Pancreas (tissue), 10 donors: ENCODE measurements at places on chromosomes 16 and 17.

DNA sequence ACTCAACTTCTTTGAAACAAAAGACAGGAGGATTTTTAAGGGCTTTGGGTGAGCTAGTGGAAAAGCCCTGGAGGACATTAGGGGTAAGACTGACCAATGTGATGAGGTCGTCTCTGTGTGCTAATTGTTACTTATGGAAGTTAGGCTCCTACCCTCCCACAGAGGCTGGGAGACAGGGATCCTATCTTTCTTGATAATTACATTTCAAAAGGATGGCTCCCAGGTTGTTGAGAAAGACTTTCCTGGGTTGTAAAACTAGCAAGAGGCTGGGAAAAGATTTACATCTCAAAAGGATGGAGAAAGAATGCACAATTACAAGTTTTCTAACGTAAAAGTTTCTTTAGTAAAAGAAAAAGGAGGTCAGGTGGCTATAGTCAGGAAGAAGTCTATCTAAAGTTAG, 605.8 kb upstream of the GOT2 start:
- DNase-seq: no peak

DNA sequence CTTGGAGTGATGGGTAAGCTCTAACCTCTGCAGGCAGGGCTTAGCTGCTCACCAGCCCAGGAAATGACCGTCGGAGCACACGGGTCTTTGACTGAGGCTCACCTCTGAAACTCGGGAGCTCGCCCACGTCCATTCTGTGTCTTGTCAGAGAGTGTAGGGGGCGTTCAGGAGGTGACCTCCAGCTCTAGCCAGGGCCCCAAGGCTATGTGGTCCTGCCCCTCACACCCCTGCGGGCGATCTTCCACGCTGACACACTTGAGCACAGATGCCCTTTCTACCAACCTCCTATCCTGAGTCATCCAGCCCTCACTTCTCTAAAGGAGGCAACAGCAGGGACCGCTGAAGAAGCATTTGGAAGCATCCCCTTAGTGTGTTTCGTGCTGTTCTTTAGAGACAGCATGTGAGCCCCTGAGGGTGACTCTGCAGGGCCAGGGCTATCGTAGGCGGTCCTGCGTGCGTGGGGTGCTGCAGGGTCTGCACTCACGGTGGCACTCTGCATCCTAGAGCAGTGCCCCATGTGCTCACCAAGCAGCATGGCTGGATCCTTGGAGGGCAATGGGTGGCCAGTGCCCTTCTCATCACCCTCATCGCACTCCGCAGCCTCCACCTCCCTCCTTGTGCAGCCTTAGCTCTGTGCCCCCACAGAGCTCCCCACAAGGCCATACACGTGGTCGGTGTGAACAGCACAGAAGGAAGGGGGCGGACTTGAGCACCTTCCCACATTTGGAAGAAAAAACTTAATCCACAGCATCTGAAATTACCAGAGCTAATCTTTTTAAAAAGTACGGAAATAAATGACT, 33.8 kb downstream of the SLC47A1 start:
- no peak for DNase-seq

DNA sequence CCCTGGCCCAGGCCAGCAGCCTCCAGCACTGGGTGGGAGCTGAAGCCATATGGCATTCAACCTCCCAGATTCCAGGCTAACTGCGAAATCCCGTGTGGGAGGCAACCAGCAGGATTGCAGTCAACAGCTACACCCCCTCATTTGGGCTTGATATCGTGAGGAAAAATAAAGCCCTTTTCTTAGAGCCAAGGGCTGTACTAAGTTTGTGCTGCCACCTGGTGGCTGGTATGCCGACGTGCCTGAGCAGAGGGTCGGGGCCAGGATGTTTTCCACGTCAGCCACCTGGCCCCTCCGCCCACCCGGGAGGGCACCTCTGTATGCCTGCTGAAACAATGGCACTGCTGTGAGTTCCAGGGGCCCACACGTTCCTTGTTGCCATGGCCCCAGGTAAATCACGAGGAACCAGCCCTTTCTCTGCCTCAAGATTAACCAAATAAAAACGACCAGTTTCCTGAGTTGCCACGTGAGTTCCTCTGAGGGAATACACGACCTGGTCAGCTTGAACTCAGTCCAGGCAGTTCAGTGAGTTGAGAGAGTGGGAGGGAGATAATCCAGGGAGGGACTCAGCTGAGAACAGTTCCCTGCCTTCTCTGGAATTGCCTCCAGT, 9.0 kb downstream of the TMEM98 start:
- DNase-seq: peak; percentile 76

- DNase-seq: no peak
Measured at GRCh38 chr16:67445913-67446907, 15.3 kb downstream of the HSD11B2 start.

- DNase-seq: no peak
Measured at GRCh38 chr17:521183-521525, 168.5 kb upstream of the RPH3AL start.

GRCh38 chr16:52561910-52562741, 15.2 kb upstream of the TOX3 start:
- no peak for DNase-seq

DNA sequence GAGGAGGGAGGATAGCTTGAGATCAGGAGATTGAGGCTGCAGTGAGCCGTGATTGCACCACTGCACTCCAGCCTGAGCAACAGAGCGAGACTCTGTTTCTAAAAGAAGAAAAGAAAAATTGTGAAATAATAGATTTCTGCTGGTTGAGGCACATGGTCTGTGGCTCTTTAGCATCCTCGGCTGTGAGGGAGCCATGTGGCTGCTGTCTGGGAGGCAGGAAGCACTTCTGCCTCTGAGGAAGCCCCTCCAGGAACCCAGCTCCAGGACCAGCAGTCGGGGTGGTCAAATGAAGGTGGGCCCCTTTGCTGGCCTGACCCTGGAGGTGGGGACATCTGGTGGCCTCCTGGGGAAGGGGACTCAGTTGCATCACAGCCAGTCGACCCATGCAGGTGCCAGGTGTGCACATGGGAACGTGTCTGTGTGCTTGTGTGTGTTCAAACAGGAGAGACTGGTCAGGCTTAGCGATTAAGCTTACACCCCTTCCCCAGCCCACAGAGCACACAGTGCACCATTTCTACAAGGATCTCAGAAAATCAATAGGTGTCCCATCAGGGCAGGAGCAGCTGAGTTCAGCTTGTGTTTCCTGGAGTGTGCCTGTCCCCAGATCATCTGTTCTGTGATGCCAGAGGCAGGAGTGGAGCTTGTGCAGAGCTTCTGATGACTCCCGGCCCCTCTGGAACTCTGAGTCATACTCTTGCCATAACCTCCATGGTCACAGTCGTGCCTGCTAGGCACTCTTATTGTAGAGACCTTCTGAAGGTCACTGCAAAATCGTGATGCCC, 24.3 kb upstream of the MGAT5B start:
- no peak for DNase-seq

GRCh38 chr17:30117675-30118081, 1.1 kb downstream of the NSRP1 start:
- DNase-seq: no peak

DNA sequence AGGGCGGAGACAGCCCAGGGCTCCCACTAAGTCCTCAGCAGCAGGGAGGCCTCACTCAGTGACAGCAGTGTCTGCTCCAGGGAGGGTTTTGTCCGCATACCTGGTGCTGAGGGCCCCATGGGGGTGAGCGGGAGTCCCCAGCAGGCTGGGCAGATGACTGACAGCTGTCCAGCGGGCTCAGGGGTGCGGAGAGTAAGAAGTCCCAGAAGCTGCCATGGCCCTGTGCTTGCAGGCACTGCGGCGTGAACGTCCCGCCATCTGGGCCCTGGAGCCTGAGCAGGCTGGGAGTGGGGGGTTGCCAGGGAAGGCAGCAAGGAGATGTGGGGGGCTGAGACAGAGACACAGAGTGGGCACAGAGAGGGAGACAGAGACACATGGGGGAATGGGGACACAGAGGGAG, 20.1 kb downstream of the CACNA1G start:
- DNase-seq: no peak

GRCh38 chr16:89949121-89949742, 677 bp downstream of the DEF8 start:
- DNase-seq: no peak

- peak; percentile 76 for DNase-seq
Measured at GRCh38 chr17:7224661-7225111, 4.9 kb downstream of the ACADVL start.
